Amniotic epithelial cell (primary cell): ENCODE measurements at places on chromosomes 12 and 14.

DNA sequence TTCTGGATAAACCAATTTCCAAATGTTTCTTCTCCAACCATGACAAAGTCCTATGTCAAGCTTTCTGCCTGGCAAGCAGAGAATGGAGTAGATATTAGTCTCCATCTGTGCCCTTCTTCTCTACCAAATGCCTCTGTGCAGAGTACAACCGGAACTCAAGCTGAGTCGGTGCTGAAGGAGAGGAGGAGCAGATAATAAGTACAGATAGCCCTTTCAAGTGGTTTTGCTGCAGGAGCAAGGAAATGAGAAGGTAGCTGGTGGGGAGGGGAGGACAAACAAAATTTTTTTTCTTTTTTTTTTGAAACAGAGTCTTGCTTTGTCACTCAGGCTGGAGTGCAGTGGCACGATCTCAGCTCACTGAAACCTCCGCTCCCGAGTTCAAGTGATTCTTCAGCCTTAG is 14.2 kb upstream of the HELB start:
- no peak for DNase-seq

DNA sequence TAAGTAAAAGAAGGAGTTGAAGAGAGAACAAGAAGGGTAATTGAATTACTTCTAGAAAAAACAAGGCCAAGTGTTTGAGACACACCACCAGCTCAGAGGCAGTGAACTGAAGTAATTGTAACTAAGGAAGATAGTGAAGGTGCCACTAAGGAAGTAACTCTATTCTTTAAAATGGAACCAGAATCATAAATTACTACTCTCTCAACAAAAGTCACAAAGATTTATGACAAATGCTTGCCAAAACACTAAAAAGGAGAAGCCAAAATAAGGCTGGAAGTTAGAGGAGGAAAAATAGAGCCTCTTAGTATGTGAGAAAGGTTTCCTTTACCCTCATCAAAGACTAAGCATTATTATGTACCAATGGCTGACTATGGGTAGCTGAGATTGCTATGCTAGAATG is 208.5 kb downstream of the MDGA2 start:
- DNase-seq: no peak

GRCh38 chr14:105201156-105201924 is 20.2 kb upstream of the NUDT14 start:
- DNase-seq: no peak

- peak; percentile 50 for DNase-seq
Observed at GRCh38 chr14:34662561-34663088, 32.7 kb upstream of the SNX6 start.

GRCh38 chr12:31780096-31780495 is 51.3 kb upstream of the AMN1 start:
- DNase-seq: peak; percentile 75

GRCh38 chr12:22860926-22861325 is 236.0 kb downstream of the ETNK1 start:
- DNase-seq: no peak

DNA sequence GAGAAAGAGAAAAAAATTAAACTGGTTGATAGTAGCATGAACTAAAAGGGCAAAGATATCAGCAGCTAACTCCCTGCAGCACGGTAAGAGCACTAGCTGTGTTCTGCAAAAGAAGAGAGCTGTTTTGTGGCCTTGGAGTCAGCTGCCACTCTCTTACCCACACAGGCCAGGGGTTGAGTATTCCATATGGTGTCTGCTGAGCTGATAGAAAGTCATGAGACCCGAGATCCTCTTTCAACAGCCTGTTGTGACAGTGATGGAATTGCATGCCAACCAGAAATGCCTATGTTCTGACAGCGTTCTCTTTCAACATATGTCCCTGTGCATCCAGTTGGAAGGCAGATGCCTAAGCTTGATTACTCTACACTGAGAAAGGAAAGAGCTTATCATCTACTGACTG is 39.9 kb downstream of the TMTC1 start:
- peak; percentile 98 for DNase-seq

DNA sequence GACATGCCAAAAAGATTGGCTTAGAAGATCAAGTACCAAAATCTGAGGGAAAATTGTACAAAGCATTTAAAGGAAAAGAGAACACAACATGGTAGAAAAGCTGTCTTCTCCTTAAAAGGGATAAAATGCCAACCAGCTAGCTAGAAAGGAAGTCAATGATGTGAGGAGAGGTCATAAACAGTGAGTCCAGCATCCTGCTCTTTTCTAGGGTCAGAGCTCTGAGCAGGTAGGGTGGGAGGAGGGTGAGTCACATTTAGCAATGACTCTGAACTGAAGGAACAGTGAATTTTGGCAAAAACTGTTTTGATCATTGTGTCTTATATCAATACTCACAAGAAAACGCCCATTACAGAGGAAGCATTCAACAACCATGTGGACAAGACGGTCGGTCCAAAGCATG is 322.3 kb downstream of the DAD1 start:
- DNase-seq: no peak

GRCh38 chr12:75979181-75979580 is 52.4 kb downstream of the PHLDA1 start:
- peak; percentile 28 for DNase-seq

GRCh38 chr14:101458741-101459550 is 102.3 kb upstream of the DIO3 start:
- no peak for DNase-seq

GRCh38 chr12:20572451-20572850 is 122.7 kb upstream of the SLCO1C1 start:
- DNase-seq: no peak

DNA sequence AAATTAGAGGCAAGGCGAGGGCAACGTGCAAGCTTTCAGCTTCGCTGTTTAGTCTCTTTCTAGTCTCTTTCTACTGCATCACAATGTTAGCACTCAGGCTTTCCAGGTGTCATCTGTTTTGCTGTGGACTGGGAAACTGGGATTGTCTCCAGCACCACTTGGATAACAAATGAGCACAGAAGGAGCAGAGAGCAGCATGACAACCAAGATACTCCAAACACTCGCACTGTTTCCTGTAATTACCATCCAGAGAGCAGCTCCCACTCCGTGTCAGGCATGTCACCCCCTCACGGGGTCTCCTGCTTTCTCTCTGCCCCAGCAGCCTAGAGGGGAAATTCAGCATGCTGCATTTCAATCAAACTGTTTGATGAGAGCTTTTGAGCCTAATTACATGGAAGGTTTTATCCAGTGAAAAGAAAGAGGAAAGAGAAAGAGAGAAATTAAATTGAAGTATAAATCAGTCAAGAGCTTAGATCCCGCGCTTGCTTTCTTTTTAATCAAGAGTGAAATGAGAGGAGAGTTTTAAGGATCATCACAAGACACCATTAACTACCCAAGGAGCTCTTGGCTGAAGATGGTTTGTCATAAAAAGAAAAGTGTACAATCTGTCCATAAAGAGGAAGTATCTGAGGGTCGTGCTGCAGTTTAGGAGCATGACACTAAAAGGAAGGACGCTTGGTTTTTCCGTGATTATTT is 917.7 kb downstream of the DIO2 start:
- DNase-seq: no peak

DNA sequence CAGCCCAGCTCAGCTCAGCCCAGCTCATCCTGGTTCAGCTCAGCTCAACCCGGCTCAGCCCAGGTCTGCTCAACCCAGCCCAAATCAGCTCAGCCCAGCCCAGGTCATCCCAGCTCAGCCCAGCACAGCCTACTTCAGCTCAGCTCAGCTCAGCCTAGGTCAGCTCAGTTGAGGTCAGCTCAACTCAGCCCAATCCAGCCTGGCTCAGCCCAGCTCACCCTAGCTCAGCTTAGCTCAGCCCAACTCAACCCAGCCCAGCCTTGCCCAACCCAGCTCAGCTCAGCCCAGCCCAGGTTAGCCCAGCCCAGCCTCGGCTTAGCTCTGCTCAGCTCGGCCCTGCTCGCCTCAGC is 332.3 kb downstream of the TMEM121 start:
- no peak for DNase-seq

GRCh38 chr12:2691345-2692071 is 103.3 kb upstream of the FKBP4 start:
- DNase-seq: no peak

DNA sequence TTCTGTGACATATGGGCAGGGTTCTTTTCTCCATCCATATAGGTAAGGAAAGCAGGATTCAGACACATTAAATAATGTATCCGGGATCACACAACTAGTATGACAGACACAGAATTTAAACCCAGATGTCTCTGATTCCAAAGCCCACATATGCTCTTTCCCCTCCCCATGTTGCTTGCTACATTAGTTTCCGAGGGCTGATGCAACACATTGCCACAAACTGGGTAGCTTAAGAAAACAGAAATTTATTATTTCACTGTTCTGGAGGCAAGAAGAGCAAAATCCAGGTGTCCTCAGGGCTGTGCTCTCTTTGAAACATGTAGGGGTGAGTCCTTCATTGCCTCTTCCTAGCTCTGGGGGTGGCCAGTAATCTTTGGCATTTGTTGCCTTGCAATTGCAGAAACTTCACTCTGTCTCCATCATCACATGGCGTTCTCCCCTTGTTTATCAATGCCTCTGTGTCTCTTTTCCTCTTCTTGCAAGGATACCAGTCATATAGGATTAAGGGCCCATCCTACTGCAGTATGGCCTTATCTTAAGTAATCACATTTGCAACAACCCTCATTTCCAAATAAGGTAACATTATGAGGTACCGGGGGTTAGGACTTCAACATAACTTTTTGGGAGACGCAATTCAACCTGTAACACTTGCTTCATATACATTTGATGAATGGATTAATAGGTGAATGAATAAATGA is 83.0 kb upstream of the CCND2 start:
- no peak for DNase-seq
